GM12864 (cell line): ENCODE measurements at places on chromosomes 2 and 18.

GRCh38 chr2:32189011-32189410, 23.3 kb downstream of the SLC30A6 start:
- no peak for DNase-seq

DNA sequence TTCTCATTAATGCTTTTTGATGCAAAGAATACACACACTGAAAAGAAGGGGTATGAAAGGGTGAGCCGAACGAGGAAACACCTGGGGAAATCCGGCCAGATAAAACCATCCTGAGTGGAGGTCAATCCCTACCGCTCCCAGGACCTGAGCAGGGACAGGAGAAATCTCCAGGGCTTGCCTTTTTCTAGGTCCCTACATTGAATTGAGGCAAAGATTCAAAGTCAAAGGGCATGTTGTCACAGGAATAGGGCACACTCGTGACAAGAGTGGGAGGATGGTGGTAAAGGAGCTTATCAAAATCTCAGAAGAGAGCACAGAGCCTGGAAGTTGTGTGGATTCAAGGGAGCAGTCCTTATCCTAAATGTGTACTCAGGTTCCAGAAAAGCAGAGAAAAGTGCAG, 61.2 kb upstream of the ACKR3 start:
- DNase-seq: no peak

- no peak for DNase-seq
These were observed 82.8 kb downstream of the SLC25A12 start for GRCh38 chr2:171811245-171811628.

DNA sequence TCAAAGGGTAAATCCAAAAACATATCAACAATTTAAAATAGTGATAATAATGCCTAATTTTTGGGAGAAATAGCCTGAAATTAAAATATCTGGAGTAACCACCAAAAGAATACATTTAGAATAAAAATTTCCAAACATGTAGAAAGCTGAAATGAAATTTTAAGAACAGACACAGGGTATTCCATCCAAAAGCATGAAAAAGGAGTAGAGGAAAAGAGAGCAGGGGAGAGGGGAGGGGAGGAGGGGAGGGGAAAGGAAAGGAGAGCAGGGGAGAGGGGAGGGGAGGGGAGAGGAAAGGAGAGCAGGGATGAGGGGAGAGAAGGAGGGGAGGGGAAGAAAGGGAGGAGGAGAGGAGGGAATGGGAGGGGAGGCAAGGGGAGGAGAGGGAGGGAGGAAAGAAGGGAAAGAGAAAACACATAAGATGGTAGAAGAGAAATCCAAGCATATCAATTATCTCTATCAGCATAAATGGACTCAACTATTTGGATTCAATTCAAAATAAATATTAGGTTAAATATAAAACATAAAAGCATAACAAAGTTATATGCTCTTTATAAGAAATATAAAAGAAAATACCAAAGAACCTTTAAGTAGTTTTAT, 141.1 kb downstream of the ZNF385B start:
- DNase-seq: no peak

DNA sequence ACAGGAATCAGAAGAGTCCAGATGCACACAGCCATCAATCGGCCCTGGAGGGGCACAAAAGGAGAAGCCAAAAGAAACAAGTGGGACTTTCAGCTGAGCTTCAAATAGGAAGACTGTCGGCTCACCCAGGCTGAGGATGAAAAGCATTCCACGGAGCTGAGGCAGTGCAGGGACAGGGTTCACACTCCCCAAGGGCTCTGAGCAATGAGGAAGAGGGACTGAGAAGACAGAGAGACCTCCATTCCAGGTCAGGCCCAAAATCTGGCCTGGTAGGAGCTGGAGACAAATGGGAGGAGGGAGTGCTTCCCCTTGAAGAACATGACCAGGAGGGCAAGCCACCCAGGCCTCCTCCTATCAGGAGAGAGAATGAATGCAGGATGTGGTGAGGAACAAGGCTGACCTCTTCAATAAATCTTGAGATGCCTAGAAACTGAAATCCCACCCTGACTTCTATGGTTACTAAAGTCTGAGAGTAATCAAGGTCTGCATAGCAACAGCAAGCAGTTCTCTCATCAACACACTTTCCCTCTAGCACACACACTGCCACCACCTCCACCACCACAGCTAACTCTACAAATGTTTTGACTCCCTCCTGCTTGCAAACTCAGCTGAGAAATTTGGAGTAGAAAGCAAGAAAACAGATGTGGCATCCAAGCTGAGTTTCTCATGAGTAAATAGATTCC, 434.4 kb downstream of the TNS1 start:
- DNase-seq: no peak

GRCh38 chr2:111176867-111177266, 56.2 kb downstream of the BCL2L11 start:
- no peak for DNase-seq

GRCh38 chr2:181805228-181806038, 86.1 kb upstream of the ITPRID2 start:
- DNase-seq: no peak

DNA sequence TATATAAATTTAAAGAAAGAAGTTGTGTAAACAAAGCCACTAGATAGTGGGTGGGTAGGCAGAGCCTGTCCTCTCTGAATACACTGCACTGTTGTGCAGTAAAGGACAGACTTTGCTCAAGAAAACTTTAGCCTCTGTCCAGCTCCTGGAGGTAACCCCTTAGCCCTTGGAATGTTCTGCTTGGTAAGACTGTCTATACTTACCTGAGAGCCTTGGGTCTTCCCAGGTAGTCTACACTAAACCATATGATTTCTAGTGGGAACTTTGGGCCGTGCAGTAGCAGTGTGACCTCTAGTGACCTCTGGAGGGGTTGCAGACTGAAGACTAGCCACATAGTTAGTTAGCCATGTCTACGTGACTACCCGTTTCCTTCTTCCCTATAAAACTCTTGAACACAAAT, 678.3 kb upstream of the NRXN1 start:
- DNase-seq: no peak

- DNase-seq: no peak
These were observed 410 bp upstream of the TGIF1 start for GRCh38 chr18:3449512-3450011.

GRCh38 chr2:43541165-43541564, 54.7 kb downstream of the THADA start:
- DNase-seq: no peak

DNA sequence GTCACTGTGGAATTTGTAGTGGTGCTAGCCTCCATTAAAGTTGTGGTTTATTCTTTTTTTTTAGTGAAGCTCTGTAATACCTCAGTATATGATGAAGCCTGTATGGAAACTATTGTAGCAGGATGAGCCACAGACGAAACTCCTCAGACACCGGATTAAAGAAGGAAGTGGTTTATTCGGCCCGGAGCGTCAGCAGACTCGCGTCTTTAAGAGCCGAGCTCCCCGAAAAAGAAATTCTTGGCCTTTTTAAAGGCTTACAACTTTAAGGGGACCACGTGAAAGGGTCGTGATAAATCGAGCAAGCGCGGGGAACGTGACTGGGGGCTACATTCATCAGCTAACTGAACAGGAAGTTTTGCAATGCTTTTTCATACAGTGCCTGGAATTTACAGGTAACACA, 8.1 kb upstream of the CCL20 start:
- no peak for DNase-seq

DNA sequence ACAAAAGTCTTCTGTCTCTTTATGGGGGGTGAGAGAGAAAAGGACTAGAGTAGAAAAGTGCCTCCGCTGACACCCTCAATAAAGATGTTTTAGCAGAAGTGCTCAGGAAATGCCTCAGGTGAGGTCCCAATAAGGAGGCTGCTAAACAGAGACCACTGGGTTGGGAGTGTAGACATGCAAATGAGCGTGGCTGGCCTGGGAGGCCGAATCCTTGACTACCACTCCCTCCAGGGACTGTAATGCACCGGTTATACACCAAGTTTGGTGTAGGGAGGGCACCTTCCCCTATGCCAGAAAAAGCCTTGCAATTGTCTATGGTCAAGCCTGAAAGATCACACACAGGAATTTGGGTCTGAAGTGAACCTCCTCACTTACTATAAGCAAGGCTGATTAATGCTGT, 1.8 kb downstream of the TMX3 start:
- no peak for DNase-seq

GRCh38 chr18:8084160-8084559, 517.0 kb downstream of the PTPRM start:
- DNase-seq: no peak

- no peak for DNase-seq
These were observed 761.8 kb downstream of the LRRTM4 start for GRCh38 chr2:76760367-76760704.

DNA sequence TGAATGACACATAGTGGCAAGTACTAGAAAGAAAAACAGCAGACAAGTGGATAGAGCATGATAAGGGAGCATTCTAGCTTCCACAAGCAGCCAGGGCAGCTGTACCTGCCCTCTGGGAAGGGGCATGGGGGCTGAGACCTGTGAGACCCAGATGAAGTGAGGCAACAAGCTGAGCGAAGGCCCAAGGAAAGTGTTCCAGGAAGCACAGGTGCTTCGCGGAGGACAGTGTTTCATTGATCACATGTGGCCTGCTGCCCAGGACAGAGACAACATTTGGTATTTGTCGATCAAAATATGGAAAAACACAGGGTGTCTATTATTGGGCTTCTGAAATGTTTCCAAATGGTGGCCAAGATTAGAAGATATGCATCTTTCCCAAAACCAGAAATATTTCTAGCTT, 149.1 kb downstream of the ZNF516 start:
- DNase-seq: no peak

- DNase-seq: no peak
These were observed 44.0 kb downstream of the ARHGEF33 start for GRCh38 chr2:38933653-38934052.

DNA sequence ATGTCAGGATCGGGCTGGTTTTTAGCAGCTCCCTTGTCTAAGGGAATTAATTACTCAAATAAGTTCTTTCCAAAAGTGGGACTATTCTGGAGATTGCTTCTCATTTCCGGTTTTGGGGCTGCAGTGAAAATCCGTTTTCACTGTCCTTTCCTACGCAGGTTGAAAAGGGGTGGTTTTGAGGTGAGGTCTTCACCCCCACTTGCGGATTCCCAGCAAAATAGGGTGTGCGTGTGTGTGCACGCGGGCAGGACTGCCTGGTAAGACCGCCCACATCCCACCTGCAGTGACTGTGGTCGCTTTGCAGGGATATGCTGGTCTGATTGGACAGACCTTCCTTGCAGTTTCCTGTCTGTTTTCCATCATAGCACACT, 472 bp upstream of the PLEKHM3 start:
- DNase-seq: no peak

DNA sequence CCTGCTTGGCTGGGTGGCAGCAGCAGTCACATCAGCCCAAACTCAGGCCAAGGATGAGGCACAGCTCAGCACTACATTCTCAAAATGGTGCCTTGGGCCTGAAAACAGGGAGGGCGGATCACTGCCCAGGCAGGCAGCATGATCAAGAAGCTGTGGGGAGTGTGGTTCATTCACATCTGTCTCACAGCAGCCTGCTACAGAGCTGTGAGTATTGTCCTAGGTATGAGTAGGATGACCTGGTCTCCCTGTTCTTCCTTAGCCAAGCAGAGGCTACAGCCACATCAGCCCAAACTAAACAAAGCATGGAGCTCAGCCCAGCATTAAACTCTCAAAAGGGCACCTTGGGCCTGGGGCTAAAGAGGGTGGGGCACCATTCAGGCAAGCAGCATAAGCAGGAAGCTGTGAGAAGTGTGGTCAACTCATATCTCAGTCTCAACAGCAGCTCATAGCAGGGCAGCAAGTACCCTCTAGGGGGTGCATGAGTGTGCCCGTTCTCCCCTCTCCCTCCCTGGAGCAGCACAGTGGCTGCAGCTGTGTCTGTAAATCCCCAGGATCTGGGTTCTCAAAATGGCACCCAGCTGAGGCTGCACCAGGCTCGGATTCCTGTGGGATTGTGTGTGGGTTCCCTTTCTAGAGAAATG, 139.6 kb downstream of the TRABD2A start:
- peak; percentile 19 for DNase-seq

- no peak for DNase-seq
These were observed 547.2 kb upstream of the SETBP1 start for GRCh38 chr18:44133483-44133882.

DNA sequence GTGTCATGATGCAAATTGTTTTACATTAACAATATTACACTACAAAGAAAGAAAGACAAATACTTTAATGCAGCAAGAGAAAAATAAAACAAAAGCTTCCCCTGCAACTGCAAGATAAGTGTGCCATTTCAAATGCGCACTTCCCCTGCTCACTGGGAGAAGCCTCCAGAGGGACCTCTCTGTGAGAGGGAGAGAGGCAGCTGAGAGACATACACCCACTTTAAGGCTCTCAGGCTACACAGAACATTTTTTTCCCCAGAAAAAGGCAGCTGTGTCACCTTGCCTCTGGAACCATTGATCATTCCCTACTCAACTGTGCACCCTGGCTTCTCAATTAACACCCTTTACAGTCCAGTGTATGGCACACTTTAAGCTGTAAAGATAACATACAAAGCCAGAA, 75.2 kb downstream of the DPP4 start:
- DNase-seq: no peak

- no peak for DNase-seq
These were observed 58.0 kb downstream of the DDX1 start for GRCh38 chr2:15649561-15650255.

GRCh38 chr2:3001615-3002560, 375.7 kb downstream of the EIPR1 start:
- no peak for DNase-seq

- no peak for DNase-seq
These were observed 161.5 kb upstream of the FOSL2 start for GRCh38 chr2:28231110-28231631.

DNA sequence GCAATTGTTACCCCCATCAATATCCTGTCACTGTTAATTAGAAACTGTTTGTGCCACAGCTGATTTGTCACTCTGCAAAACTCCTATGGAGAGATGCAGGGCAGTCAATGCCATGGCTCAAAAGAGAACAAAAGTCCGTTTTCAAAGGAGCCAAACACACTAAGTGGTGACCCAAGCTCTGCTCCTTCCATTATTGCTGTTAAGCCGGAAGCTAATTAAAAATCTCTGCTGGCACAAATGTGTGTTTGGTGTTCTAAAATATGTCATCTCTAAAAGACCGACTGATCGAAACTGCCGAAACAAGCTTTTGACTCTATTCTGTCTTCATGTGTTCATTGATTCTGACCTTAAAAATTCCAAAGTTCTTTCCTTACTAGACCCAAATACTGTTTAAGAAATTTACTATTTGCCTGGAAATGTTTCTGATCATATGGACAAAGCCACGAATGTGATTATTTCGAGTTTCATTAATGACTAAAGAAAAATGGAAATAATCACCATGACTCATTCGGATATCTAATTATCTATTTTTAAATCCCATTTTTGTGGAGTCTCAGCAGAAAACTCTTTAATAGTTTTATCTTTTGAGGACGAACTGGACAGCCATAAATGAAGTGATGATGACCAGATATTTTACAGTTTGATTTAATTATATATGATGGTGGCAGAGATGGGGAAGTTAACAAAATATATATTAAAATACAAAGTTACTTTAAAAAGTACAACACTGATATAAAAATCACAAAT, 287.6 kb downstream of the SOCS6 start:
- DNase-seq: no peak

GRCh38 chr2:56292951-56293350, 109.2 kb downstream of the CCDC85A start:
- no peak for DNase-seq

- DNase-seq: no peak
These were observed 3.3 kb downstream of the MYCN start for GRCh38 chr2:15943378-15944280.
